Activated CD4-positive, alpha-beta memory T cell treated with anti-CD3 and anti-CD28 coated beads, Interleukin-2, amount 10 ng/mL, durations not matched to agents 7 days and 5 days (primary cell): ENCODE measurements at places on chromosomes 4 and X.

- DNase-seq: no peak
- H3K27me3 ChIP-seq: peaks cover 2% of the 10 kb centered on the region
- H3K36me3 ChIP-seq: no peaks in the 10 kb centered on the region
These were observed 54.1 kb upstream of the VEGFD start for GRCh38 chrX:15438332-15438731.

DNA sequence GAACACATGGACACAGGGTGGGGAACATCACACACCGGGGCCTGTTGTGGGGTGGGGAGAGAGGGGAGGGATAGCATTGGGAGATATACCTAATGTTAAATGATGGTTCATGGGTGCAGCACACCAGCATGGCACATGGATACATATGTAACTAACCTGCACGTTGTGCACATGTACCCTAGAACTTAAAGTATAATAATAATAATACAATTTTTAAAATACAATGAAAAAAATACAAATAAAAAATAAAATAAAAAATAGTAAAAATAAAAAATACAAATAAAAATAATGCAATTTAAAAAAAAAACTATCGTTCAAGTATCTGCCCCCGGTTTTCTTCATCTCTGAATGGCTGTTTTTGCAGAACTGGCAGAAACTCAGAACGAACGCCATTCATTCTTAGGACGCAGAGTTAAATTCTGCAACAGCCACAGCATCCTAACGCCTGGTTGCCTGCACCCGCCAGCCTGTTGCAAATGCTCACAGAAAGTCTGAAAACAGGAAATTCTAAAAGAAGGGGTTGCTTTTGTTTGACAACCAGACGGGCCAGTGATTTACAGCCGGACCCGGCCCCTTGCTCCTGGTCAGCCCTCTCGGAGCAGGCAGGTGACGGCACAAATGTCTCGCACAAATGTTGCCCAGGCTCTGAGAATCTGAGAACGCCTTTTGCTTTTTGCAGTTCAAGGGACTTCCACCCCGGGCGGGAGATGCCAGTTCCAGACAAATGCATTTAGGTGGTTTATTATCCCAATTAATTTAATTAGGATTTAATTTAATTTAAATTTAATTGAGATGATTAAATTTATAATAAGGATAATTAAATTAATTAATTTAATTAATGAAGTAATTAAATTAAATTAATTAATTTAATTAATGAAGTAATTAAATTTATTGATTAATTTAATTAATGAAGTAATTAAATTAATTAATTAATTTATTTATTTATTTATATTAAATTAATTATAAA, 47.8 kb downstream of the CRLF2 start:
- H3K4me3 ChIP-seq: no peak overlapping the region
- peaks cover 4% of the 10 kb centered on the region for H3K36me3 ChIP-seq
- no peak overlapping the region for H3K27ac ChIP-seq
- peaks cover 7% of the 10 kb centered on the region for H3K27me3 ChIP-seq

- peak; percentile 42 for DNase-seq
- peaks cover 52% of the 10 kb centered on the region for H3K4me1 ChIP-seq
- H3K36me3 ChIP-seq: peaks cover 6% of the 10 kb centered on the region
- H3K27ac ChIP-seq: peak overlapping the region; percentile 97
These were observed 4.3 kb upstream of the TSPAN5 start for GRCh38 chr4:98662626-98663225.

- DNase-seq: no peak
- H3K36me3 ChIP-seq: no peaks in the 10 kb centered on the region
- no peak overlapping the region for H3K27ac ChIP-seq
- peaks cover 3% of the 10 kb centered on the region for H3K27me3 ChIP-seq
- no peaks in the 10 kb centered on the region for H3K4me1 ChIP-seq
These were observed 84.4 kb upstream of the PHOX2B start for GRCh38 chr4:41832961-41833360.

DNA sequence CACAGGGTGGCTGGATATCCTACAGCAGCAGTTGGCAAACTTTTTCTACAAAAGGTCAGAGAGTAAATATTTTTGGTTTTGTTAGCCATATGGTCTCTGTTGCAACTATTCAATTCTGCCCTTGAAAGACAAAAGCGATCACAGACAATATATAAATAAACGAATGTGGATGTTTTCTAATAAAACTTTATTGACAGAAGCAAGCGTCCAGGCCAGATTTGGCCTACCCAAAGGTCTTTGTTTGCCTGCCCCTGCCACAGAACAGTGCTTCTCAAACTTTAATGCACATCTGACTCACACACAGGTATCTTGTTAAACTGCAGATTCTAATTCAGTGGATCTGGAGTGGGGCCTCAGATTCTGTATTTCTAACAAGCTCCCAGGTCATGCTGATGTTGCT, 621.4 kb upstream of the DIPK2B start:
- DNase-seq: no peak
- H3K4me1 ChIP-seq: peaks cover 28% of the 10 kb centered on the region
- H3K36me3 ChIP-seq: peaks cover 34% of the 10 kb centered on the region
- H3K27ac ChIP-seq: no peak overlapping the region

DNA sequence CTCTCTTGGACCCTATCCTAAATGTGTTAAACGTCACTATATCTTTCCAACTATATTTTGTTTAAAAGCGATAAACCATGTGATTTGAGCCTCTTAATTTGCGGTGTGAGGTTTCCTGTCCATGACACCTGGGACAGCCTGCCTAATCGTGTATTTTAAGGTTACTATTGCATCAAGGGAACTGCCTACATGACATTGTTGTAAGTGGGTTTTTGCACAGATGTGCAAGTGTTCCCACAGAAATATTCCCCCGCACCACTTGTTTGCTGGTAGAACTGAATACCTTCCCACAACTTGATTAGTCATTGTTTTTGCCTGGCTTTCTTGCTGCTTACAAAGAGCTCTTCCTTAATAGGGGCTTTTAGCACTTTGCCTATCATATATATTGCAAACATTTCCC, 5.1 kb upstream of the FAM184B start:
- peaks cover 13% of the 10 kb centered on the region for H3K4me1 ChIP-seq
- peaks cover 10% of the 10 kb centered on the region for H3K36me3 ChIP-seq
- no peak for DNase-seq
- H3K27me3 ChIP-seq: peaks cover 10% of the 10 kb centered on the region

DNA sequence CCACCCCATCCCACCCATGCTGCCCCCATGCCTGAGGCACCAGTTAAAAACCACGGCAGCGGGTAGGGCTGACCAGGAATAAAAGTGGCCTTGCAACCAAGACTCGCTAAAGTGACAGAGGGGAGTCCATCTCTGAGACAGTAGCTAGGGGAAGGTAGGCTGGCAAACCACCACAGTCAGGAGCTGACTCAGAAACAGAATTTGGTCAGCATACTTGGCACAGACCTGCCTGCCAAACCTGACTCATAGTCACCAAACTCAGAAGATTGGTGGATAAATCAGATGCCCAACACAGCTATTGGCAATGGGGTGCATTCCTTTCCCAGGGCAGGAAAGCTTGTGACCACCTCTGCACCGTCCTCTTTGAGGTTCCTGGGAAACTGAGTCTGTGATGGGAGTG, 193.8 kb downstream of the BCOR start:
- no peak overlapping the region for H3K27ac ChIP-seq
- H3K36me3 ChIP-seq: no peaks in the 10 kb centered on the region
- peaks cover 10% of the 10 kb centered on the region for H3K4me1 ChIP-seq
- peaks cover 2% of the 10 kb centered on the region for H3K27me3 ChIP-seq
- peak; percentile 17 for DNase-seq

- no peaks in the 10 kb centered on the region for H3K4me1 ChIP-seq
- H3K27me3 ChIP-seq: peaks cover 15% of the 10 kb centered on the region
- no peak overlapping the region for H3K4me3 ChIP-seq
- no peaks in the 10 kb centered on the region for H3K36me3 ChIP-seq
- no peak for DNase-seq
These were observed 9.1 kb downstream of the BMPR1B start for GRCh38 chr4:94766856-94767255.

DNA sequence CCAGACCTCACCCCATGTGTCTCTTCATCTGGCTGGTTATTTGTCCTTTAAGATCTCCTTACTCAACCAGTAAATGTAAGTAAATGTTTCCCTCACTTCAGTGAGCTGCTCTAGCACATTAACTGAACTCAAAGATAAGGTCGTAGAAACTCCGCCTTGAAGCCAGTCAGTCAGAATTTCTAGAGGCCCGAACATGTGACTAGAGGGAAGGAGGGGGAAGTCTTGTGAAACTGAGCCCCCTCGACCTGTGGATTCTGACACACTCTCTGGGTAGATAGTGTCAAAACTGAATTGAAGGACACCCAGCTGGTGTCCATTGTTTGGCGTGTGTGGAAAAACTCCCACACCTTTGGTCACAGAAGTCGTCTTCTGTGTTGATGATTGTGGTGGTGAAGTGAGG, 933.9 kb downstream of the ADGRL3 start:
- no peaks in the 10 kb centered on the region for H3K27me3 ChIP-seq
- H3K27ac ChIP-seq: no peak overlapping the region
- H3K4me3 ChIP-seq: no peak overlapping the region
- no peaks in the 10 kb centered on the region for H3K4me1 ChIP-seq
- DNase-seq: no peak

- no peaks in the 10 kb centered on the region for H3K4me1 ChIP-seq
- no peak for DNase-seq
- H3K4me3 ChIP-seq: no peak overlapping the region
- H3K27me3 ChIP-seq: no peaks in the 10 kb centered on the region
- no peaks in the 10 kb centered on the region for H3K36me3 ChIP-seq
These were observed 72.7 kb upstream of the MAD2L1 start for GRCh38 chr4:120139392-120139791.

DNA sequence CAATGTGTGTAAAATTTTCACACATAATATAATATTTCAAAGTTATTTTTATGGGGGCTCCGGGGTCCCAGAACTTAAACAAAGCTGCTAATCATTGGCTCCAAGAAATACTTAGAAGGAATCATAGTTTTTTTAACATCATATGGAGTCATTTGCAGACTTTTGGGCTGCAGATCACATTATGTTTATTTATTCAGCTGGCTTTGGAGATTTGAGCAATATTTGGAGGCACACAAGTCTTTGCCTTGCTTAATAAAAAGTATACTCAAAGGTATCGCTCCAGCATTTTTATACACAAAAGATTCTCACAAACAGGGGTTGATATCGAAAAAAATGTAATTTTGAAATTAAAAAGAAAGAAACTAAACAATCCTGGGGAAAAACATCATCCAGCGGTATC, 382.5 kb upstream of the TENM3 start:
- H3K36me3 ChIP-seq: no peaks in the 10 kb centered on the region
- H3K4me1 ChIP-seq: no peaks in the 10 kb centered on the region
- no peak for DNase-seq

- DNase-seq: no peak
- H3K27me3 ChIP-seq: no peaks in the 10 kb centered on the region
- H3K4me1 ChIP-seq: no peaks in the 10 kb centered on the region
- H3K27ac ChIP-seq: no peak overlapping the region
- no peaks in the 10 kb centered on the region for H3K36me3 ChIP-seq
- H3K4me3 ChIP-seq: no peak overlapping the region
These were observed 201.4 kb downstream of the MAGEB17 start for GRCh38 chrX:16368696-16369095.

GRCh38 chrX:24380262-24381187, 20.1 kb downstream of the SUPT20HL1 start:
- peaks cover 23% of the 10 kb centered on the region for H3K27me3 ChIP-seq
- no peak overlapping the region for H3K27ac ChIP-seq
- no peaks in the 10 kb centered on the region for H3K36me3 ChIP-seq
- DNase-seq: no peak

GRCh38 chrX:39862963-39863362, 234.8 kb downstream of the BCOR start:
- no peaks in the 10 kb centered on the region for H3K36me3 ChIP-seq
- no peak for DNase-seq
- no peaks in the 10 kb centered on the region for H3K27me3 ChIP-seq
- H3K4me3 ChIP-seq: no peak overlapping the region
- no peak overlapping the region for H3K27ac ChIP-seq

DNA sequence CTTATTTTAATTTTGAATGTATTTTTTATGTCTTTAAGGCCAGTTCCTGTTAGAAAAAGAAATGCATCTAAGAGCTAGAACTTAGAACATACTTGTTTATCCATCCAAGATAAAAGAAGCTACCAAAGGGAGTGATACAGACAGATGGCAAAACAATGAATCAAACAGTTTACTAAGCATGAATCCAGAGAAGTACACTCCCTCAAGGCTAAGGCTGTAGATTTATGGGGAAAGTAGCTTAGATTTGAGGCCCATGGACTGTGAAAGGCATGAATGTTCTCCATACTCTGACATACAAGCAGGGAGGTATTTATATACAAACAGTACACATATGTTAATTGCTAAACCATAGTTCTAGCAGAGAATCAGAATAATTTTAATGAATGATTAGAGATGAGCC, 255.3 kb upstream of the NRK start:
- H3K4me3 ChIP-seq: no peak overlapping the region
- no peaks in the 10 kb centered on the region for H3K36me3 ChIP-seq
- no peak overlapping the region for H3K27ac ChIP-seq
- H3K27me3 ChIP-seq: no peaks in the 10 kb centered on the region

DNA sequence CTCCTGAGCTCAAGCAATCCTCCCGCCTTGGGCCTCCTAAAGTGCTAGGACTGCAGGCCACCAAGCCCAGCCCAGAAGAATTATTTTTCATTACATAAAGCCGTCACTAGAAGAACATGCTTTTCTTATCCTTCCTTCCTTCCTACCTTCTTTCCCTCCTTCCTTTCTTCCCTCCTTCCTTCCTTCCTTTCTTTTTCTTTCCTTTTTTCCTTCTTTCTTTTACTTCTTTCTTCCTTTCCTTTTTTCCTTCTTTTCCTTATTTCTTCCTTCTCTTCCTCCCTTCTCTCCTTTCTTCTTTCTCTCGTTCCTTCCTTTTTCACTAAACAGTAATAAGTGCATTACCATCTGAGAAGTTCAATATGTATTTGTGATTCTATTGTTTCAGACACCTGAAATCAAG, 121.4 kb downstream of the ATP10D start:
- no peak overlapping the region for H3K4me3 ChIP-seq
- no peak for DNase-seq
- H3K36me3 ChIP-seq: no peaks in the 10 kb centered on the region
- H3K27ac ChIP-seq: no peak overlapping the region
- H3K27me3 ChIP-seq: peaks cover 8% of the 10 kb centered on the region
- H3K4me1 ChIP-seq: no peaks in the 10 kb centered on the region

DNA sequence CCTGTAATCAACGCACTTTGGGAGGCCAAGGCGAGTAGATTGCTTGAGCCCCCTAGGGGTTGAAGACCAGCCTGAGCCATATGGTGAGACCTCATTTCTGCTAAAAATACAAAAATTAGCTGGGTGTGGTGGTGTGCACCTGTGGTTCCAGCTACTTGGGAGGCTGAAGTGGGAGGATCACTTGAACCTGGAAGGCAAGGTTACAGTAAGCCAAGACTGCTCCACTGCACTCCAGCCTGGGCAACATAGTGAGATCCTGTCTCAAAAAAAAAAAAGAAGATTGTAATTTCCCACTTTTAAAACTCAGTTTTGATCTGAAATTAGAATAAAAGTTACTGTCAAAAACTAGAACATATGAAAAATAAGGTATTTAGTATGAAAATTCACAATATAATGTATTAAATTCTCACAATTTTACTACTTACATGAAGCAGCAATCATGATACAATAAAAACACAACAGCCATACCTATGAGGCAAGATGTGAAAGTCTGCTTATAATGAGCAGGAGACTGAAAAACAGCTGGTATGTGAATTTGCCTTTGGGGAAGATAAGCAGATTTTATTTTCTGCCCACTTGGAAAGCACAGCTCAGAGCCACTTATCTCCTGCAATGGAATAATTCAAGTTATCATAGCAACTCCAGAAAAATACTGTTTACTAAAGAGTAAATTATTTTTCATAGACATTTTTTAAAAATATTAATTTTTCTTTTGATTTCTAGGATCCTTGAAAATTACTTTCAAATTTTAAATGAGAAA, 50.6 kb downstream of the ZGRF1 start:
- no peaks in the 10 kb centered on the region for H3K27me3 ChIP-seq
- no peak overlapping the region for H3K27ac ChIP-seq
- H3K4me1 ChIP-seq: peaks cover 4% of the 10 kb centered on the region
- peaks cover 39% of the 10 kb centered on the region for H3K36me3 ChIP-seq

GRCh38 chr4:170325599-170325998, 235.8 kb upstream of the AADAT start:
- no peaks in the 10 kb centered on the region for H3K36me3 ChIP-seq
- no peak overlapping the region for H3K4me3 ChIP-seq
- no peak overlapping the region for H3K27ac ChIP-seq
- no peaks in the 10 kb centered on the region for H3K4me1 ChIP-seq
